ENCODE measurements at places on chromosomes 6 and 20. TPM values are rescaled to one million over a fixed set of nuclear protein-coding genes. Genes with fewer than 3 reads are reported as not detected.

DNA sequence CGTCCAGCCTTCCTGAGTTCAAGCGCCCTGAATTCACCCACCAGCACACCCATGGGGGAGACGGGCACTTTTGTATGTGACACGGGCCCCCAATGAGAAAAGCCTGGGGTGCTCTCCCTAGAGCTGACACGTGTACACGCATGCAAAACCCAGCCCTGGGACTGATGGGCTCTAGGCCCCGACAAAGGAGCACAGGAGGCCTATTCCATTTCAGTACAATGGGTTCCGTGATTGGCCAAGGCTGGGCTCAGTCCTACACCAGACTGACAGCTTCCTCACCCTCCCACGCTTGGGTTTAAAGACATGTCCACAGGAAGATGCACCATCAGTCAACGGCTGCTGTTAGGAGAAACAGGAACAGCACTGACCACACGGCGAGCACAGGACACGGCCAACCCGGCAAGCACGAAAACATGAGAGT is 8.8 kb downstream of the ZBTB46 start:
- peaks cover 19% of the 10 kb centered on the region for H3K27me3 ChIP-seq
- H3K4me1 ChIP-seq, result peaks cover 4% of the 10 kb centered on the region
- no peaks in the 10 kb centered on the region for H3K36me3 ChIP-seq
- H3K4me3 ChIP-seq, result no peak overlapping the region
- no peak for DNase-seq

DNA sequence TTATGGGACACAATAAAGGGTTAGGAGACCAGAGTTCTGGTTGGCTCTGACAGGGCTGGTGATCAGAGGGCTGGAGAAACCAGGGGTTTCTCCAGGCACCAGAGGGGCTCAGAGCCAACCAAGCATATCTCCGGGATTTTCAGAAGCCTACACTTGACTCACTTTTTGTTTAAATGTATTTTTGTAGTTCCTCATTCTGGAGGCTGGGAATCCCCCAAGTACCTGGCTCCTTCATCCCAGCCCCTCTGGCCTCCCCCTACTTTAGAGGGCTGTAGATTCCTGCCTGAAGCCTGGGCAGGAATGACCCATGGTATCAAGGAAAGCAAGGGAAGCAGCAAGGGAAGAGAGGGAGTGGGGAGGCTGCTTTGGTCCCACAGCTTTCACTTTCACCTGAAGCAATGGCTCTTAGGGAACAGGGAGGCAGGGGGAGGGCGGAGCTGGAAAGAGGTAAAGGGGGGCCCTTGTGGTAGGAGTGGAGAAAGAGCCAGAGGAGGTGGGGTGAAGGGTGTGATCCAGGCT is 973 bp downstream of the CD40 start:
- H3K4me3 ChIP-seq, result no peak overlapping the region
- peaks cover 18% of the 10 kb centered on the region for H3K27me3 ChIP-seq
- DNase-seq, result no peak
- no peak overlapping the region for H3K27ac ChIP-seq

GRCh38 chr6:148538261-148539190 is 195.9 kb downstream of the SASH1 start:
- DNase-seq, result no peak
- no peak overlapping the region for H3K27ac ChIP-seq
- H3K36me3 ChIP-seq, result no peaks in the 10 kb centered on the region
- peaks cover 13% of the 10 kb centered on the region for H3K27me3 ChIP-seq
- H3K4me1 ChIP-seq, result peaks cover 2% of the 10 kb centered on the region

- H3K4me3 ChIP-seq, result no peak overlapping the region
- H3K36me3 ChIP-seq, result no peaks in the 10 kb centered on the region
- no peaks in the 10 kb centered on the region for H3K4me1 ChIP-seq
- H3K27ac ChIP-seq, result no peak overlapping the region
Measured at GRCh38 chr20:11982955-11983470, 65.3 kb downstream of the BTBD3 start.

DNA sequence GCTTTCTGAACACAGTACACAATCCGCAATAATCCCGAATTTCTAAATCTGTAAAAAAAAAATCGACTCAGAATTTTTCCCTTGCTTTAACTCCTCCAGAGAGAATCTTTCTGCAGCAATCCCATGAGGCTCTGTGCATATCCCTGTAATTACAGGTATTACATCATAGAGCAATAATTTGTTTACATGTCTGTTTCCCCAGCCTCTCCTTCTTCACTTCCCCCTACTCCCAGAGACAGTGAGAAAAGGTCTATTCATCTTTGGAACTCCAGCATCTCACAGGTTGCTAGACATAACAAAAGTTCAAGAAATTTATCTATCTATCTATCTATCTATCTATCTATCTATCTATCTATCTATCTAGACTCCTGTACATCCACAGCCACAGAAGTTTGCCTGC is 26.0 kb downstream of the KLHL31 start:
- H3K4me3 ChIP-seq, result no peak overlapping the region
- H3K27ac ChIP-seq, result no peak overlapping the region
- no peaks in the 10 kb centered on the region for H3K36me3 ChIP-seq
- peaks cover 3% of the 10 kb centered on the region for H3K4me1 ChIP-seq

BTBD3 gene
- 14.8 TPM for total RNA-seq

Data from activated CD4-positive, alpha-beta T cell treated with anti-CD3 and anti-CD28 coated beads, Interleukin-2, amount 10 ng/mL, durations not matched to agents 24 days and 14 days (primary cell).